ENCODE measurements at places on chromosomes 7 and 10. TPM values are rescaled to one million over a fixed set of nuclear protein-coding genes. Genes with fewer than 3 reads are reported as not detected.

The AP1S1 gene
- 167 TPM for total RNA-seq

The ADAMTS14 gene
- 5.5 TPM for total RNA-seq

The BLNK gene
- 0.28 TPM for total RNA-seq

The LRRC17 gene
- 71.5 TPM for total RNA-seq

Data from smooth muscle cell of bladder (primary cell).